ENCODE measurements at places on chromosomes 11 and 22.

GRCh38 chr22:20408891-20409290 lies 14.9 kb downstream of the ZNF74 start:
- DNase-seq: no peak

- no peak for DNase-seq
These were observed 10.8 kb downstream of the MMP3 start for GRCh38 chr11:102832612-102833011.

- DNase-seq: no peak
These were observed 30.2 kb upstream of the B3GNT6 start for GRCh38 chr11:77003963-77004362.

DNA sequence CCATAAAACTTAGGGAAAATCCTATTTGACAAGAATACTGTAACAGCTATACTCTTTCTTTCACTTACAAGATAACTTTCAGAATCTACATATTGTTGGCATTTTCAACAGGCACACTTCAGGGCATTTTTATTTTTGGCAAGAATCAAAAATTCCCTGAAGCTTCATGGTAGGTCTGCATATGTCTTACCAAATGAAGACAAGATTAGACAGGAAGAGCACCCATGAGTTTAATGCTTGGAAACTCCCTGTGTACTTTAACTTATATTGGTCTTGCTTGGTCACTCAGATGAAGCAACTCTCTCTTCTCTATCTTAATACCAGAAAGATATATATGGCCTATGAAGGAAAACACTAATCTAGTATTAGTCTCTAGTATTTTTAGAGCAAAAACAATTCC lies 137.7 kb downstream of the ATG16L2 start:
- DNase-seq: no peak

GRCh38 chr11:107675902-107676301 lies 36.0 kb downstream of the SLN start:
- no peak for DNase-seq

DNA sequence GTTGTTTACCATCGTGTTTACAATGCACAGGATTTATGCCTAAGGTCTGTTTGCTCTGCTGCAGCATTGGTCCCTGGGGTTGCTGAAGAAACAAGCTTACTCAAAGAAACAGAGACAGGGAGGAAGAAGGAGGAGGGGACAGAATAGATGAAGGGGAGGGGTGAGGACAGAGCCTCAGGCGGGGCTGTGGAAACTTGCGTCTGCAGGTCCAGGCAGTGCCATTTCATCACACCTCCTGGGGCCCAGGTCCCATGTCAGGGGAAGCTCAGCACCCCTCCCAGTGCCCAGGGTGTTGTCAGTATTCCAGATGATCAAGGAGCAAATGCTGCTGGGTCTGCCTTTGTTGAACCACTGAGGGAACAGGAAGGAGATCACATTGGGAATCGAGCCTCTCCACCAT lies 1406.8 kb downstream of the TBC1D22A start:
- no peak for DNase-seq

DNA sequence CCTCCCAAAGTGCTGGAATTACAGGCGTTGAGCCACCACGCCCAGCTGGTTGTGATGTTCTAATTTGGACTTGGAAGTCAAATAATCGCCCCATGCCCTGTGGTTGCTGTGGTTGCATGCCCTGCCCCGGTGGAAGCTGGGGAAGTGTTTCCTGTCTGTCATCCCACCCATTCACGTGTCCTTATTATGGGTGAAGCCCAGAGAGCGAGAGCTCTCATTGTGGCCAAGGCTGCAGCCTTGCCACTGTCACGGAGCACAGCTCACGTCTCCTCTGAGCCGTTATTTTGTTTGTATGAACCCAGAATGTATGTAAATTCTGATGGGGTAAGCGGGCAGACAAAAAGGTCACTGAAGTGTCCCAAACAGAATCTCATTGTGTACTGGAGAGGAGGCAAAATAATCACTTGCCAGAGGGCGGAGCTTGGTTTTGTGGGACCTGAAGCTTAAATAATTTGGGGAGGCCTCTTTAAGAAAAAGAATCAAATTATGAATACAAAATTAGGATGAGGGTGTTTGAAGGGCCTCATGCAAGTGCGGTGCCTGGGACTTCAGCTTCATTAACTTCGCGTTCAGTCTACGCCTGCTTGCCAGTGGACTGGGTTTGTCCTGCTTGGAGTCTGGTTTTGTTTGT lies 25.8 kb upstream of the TREH start:
- no peak for DNase-seq

GRCh38 chr11:24108609-24109008 lies 388.2 kb upstream of the LUZP2 start:
- no peak for DNase-seq

- no peak for DNase-seq
These were observed 175.3 kb downstream of the IGLL1 start for GRCh38 chr22:23404689-23405365.

Measured in GM12892 (cell line).